ENCODE measurements at places on chromosomes 1 and 21. TPM values are rescaled to one million over a fixed set of nuclear protein-coding genes. Genes with fewer than 3 reads are reported as not detected.
A peak's percentile ranks its signal among the peaks of the same experiment; 100 is the strongest.

GRCh38 chr1:201968202-201968925, 13.1 kb downstream of the TIMM17A start:
- no peak overlapping the region for H3K4me3 ChIP-seq
- no peak overlapping the region for H3K27ac ChIP-seq
- H3K36me3 ChIP-seq = peaks cover 64% of the 10 kb centered on the region
- H3K27me3 ChIP-seq = no peaks in the 10 kb centered on the region
- H3K4me1 ChIP-seq = peaks cover 3% of the 10 kb centered on the region

DNA sequence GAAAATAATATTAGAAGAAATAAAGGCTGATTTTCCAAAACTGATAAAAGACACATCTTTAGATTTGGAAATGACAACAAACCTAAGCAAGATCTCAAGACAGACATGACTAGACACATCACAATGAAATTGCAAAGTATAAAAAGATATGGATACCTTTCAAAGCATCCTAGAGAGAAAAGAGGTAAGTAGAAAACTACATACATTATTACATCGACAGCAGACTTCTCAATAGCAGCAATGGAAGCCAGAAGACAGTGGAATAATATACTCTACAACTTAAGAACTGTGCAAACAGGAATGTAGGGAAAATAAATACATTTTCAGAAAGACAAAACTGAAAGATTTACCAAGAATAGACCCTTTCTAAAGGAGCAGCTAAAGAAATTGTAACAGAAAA, 50.2 kb downstream of the DENND1B start:
- H3K4me1 ChIP-seq = no peaks in the 10 kb centered on the region
- no peaks in the 10 kb centered on the region for H3K36me3 ChIP-seq
- H3K27me3 ChIP-seq = no peaks in the 10 kb centered on the region
- no peak for DNase-seq
- no peak overlapping the region for H3K4me3 ChIP-seq

DNA sequence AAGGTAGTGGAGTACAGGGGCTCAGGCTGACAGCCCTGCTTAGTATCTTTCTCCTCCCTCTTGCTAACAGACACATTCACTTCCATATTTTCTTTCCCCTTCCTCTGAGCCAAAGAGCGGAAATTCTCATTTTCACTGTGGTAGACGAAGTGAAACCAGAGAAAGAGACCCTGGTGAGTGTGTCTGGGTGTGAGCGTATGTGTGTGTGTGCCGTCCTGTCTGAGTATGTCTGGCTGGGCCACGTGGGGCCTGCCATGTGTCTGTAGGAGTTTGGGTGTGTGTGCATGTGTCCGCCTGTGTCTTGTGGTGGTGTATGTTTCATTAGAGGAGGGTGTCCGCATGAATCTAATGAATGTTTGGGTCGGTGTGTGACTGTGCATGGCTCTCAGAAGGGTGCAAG, 1.7 kb downstream of the COL8A2 start:
- no peak overlapping the region for H3K27ac ChIP-seq
- peaks cover 16% of the 10 kb centered on the region for H3K4me1 ChIP-seq

- DNase-seq = peak; percentile 21
- peaks cover 25% of the 10 kb centered on the region for H3K4me1 ChIP-seq
- no peaks in the 10 kb centered on the region for H3K36me3 ChIP-seq
Observed at GRCh38 chr1:1599030-1599934, 653 bp downstream of the FNDC10 start.

GRCh38 chr1:109906160-109906838, 4.3 kb upstream of the CSF1 start:
- no peaks in the 10 kb centered on the region for H3K27me3 ChIP-seq
- H3K4me1 ChIP-seq = peaks cover 46% of the 10 kb centered on the region
- peak; percentile 65 for DNase-seq
- H3K36me3 ChIP-seq = no peaks in the 10 kb centered on the region

GRCh38 chr1:114153261-114154145, at the start of gene SYT6:
Gene SYT6 (minus strand): TSS chr1:114153869. CDS start chr1:114153772, 97 bp downstream.
- H3K4me1 ChIP-seq = peaks cover 30% of the 10 kb centered on the region
- no peak for DNase-seq
- H3K27me3 ChIP-seq = peaks cover 72% of the 10 kb centered on the region
- peak within 1 kb of the TSS; percentile 40 for H3K4me3 ChIP-seq

TM2D1 gene
- 13.7 TPM for total RNA-seq

PTPN22 gene
- total RNA-seq = 28.3 TPM

All from CD4-positive, alpha-beta T cell (primary cell).